ENCODE measurements at places on chromosomes 5 and 9.

- DNase-seq = no peak
Measured at GRCh38 chr5:173231381-173231766, 3.6 kb downstream of the NKX2-5 start.

GRCh38 chr5:144522698-144523097 lies 352.0 kb downstream of the KCTD16 start:
- no peak for DNase-seq

DNA sequence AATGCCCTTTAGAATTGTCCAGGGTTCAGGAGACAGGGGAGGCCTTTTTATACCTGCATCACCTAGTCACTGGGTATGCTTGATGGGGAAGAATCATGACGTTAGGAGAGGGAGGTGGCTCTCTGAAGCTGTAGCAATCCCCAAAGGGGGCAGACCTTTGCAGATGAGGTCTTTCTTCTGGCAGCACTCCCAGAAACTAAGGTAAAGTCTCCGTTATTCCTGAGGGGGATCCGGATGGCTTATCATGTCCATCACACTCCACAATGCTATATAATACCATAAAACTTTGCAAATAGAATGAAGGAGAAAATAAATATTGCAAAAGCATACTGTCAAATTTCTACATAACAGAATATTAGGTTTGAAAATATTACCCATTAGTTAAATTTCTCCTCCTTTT lies 21.5 kb upstream of the CAST start:
- DNase-seq = no peak

DNA sequence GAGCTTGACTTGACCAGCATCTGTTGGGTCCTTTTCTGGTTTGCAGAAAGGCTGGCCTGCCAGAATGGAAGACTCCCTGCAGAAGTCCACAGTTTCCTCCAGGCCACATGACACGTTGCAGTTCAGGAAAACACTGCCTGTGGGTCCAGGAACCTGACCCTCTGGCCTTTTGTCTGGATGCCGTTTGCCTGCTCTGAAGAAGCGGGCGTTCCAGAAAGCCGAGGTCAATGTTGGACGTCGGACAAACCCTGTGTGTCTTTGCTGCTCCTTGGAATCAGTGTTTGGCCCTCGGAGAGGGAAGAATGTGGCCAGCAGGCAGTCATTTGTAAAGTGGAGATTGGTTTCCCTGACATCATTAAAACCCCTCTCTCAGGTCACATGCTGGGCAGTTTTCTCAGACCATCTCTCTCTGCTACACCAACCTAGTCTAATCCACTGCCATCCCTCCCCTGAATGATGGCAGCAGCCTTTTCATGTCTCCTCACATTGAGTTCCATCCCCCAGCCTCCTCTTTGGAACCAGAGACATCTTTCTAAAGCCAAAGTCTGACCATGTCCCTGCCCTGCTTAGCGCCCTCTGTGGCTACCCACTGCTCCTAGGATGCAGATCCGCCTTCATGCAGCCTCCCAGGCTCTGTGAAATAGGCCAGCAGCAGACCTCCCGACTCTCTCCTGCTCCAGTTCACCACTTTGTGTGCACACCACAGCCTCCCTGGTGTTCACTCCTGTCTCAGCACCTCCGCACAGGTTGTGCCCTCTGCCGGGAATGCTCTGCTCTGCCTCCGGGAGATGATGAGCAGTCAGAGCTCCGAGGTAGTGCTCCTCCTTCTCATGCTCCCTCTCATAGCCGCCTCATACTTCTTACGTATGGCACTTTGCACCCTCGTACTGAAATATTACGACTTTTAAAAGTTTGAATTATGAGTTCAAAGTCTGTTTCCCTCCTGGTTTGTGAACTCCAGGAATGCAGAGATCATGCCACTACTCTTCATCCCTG lies 75.6 kb downstream of the RALGPS1 start:
- no peak for DNase-seq

- DNase-seq = no peak
Measured at GRCh38 chr9:616694-617093, 224.8 kb upstream of the DMRT1 start.

- DNase-seq = no peak
Measured at GRCh38 chr5:103891151-103891550, 328.6 kb upstream of the NUDT12 start.

- DNase-seq = peak; percentile 55
Measured at GRCh38 chr5:137734962-137735554, 831 bp downstream of the KLHL3 start.

DNA sequence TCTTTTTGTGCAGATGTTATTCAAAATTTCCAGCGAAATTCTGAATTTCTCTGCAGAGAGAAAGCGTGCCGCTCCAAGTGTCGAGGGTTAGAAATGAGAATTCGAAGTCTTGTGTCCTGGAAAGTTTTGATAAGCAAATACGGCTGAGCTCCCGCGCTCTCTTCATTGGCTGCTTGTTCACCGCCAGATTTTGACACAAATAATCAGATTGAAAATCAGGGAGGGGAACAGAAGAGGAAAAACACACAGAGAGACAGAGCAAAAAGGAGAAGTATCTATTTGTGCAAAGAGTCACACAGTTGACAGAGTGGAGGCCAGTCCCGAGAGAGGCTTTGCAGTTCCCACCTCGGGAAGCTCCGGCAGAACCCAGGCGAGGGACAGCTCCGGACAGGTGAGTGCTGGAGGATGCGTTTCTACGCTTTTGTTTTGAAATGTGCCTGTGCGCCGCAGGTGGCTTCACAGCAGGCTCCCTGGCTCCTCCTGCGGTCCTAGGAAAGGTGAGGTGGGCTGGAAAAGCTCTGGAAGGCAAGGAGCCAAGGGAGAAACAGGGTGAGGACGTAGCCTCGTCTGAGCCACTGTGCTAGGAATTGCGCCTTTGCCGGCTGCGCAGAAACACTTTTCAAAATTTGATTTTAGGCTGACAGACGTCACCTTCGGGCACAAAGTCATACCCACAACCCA lies at the start of gene GFI1B:
TSS of gene GFI1B (plus strand) at position 244 of the 681 bp plus-strand sequence. CDS start 7,985 bp downstream, outside the sequence.
- peak; percentile 45 for DNase-seq

- DNase-seq = no peak
Measured at GRCh38 chr5:570886-571285, 41.3 kb upstream of the CEP72 start.

GRCh38 chr9:71144495-71144894 lies 23.1 kb upstream of the TRPM3 start:
- no peak for DNase-seq

DNA sequence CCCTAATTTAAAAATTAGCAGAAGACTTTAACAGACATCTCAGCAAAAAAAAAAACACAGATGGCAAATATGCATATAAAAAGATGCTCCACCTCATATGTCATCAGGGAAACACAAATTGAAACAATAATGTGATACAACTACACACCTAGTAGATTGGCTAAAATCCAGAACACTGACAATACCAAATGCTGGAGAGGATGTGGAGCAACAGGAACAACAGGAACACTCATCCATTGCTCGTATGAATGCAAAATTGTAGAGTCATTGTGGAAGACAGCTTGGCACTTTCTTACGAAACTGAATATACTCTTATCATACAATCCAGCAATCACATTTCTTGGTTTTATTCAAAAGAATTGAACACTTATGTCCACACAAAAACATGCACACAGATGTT lies 22.1 kb downstream of the MCIDAS start:
- no peak for DNase-seq

- DNase-seq = no peak
Measured at GRCh38 chr5:38060354-38060753, 198.0 kb upstream of the EGFLAM start.

- DNase-seq = no peak
Measured at GRCh38 chr5:142008813-142009212, 4.0 kb downstream of the GNPDA1 start.

- no peak for DNase-seq
Measured at GRCh38 chr9:109830545-109830944, 50.5 kb downstream of the PALM2AKAP2 start.

- no peak for DNase-seq
Measured at GRCh38 chr5:171542525-171543140, 123.2 kb downstream of the FGF18 start.

GRCh38 chr5:132074091-132074771 lies 642 bp downstream of the CSF2 start:
- no peak for DNase-seq

DNA sequence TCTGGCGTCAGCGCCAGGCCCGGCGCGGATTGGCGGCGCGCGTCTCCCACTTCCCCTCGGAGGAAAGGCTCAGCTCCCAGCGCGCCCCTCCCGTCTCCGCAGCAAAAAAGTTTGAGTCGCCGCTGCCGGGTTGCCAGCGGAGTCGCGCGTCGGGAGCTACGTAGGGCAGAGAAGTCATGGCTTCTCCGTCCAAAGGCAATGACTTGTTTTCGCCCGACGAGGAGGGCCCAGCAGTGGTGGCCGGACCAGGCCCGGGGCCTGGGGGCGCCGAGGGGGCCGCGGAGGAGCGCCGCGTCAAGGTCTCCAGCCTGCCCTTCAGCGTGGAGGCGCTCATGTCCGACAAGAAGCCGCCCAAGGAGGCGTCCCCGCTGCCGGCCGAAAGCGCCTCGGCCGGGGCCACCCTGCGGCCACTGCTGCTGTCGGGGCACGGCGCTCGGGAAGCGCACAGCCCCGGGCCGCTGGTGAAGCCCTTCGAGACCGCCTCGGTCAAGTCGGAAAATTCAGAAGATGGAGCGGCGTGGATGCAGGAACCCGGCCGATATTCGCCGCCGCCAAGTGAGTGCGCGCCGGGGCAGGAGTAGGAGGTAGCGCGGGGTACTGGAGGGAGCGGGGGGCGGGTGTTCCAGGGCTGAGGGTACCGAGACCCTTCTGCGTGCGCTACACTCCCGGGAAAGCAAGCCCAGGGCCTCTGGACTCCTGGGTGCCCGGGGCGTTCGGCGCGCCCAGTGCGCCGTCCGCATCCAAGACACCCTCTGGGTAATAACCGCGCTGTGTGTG lies at the start of gene MSX2:
TSS of gene MSX2 (plus strand) at position 99 of the 777 bp plus-strand sequence. CDS start at position 177, 78 bp downstream.
- peak; percentile 89 for DNase-seq

GRCh38 chr5:87825583-87825982 lies 412.9 kb upstream of the CCNH start:
- DNase-seq = peak; percentile 10

GRCh38 chr9:90985631-90986030 lies 184.0 kb downstream of the SYK start:
- DNase-seq = peak; percentile 24

- DNase-seq = no peak
Measured at GRCh38 chr5:464843-465590, 22.0 kb downstream of the EXOC3 start.

DNA sequence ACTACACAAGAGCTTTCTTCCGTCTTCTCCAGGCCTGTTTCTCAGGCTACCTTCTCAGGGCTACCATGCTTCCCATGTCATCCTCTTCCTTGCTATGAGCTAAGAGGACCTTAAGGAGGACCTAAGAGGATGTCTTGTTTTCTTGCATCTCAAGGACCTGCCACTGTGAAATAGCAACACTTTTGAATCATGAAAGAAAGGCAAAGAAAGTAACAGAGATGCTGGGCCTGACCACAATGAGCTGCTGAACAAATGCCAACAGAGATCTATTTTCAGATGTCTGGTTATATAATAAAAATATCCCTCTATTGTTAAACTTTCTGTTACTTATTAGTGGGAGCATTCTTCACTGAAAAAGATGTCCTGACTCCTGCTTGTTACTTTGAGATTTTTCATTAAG lies 36.7 kb upstream of the ANXA1 start:
- DNase-seq = no peak

- peak; percentile 94 for DNase-seq
Measured at GRCh38 chr9:125143377-125144090, at the start of gene SCAI. Gene SCAI (minus strand): TSS chr9:125143528. CDS start chr9:125143437, 91 bp downstream.

GRCh38 chr5:58543723-58544122 lies 39.2 kb upstream of the RAB3C start:
- DNase-seq = no peak

GRCh38 chr9:96605328-96605727 lies 14.3 kb downstream of the CDC14B start:
- DNase-seq = no peak

- DNase-seq = no peak
Measured at GRCh38 chr9:70340572-70340971, 73.9 kb downstream of the KLF9 start.

DNA sequence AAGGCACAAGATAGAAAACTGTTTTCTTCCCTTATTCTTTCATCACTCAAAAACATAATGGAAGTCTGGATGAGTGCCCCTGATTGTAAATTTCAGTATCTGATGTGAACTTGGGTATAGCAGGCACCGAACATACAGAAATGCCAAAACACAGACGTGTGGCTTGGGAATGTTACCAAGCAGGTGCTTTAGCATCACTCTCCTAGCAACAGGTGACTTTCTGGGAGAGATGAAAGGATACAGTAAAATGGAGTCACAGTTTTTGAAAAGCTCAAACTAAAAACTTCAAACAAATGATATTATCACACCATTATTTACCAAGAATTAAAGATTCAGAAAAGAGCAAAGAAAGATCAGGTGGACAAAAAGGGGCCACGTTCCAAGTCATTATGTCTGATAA lies 130.2 kb downstream of the DROSHA start:
- no peak for DNase-seq

GRCh38 chr9:119368681-119369581 lies at the start of gene BRINP1:
Gene BRINP1 (minus strand): TSS chr9:119369435. CDS start chr9:119313355, 56,080 bp downstream.
- DNase-seq = peak; percentile 95

DNA sequence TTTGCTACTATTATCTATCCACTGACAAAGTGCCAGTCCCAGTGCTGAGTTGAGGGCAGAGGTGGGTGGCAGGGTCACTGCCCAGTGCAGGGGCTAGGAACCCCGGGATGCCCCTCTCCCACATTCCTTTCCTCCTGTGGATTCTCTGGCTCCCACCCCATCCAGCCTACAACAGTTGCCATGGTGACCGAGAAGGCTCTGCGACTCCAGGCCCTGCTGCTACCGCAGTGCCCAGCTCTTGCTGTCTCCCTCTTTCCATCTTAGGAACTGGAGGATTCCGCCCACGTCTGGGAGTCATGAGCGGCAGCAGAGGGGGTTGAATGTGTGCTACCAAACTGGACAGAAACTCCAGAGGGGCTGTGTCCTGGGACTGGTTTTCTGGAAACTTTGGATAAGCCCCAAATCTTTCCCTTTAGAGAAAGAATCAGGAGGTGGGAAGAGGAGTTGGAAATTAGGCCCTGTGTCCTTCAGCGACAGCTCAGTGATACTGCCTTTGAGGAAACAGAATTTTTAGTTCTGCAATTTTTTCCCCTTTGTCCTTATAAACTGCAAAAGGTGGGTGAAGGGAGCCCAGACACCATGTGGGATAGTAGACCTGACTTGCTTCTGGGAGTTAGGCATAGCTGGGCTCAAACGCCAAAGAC lies 20.7 kb upstream of the C5orf47 start:
- no peak for DNase-seq
